ENCODE measurements at places on chromosomes 6 and 20. TPM values are rescaled to one million over a fixed set of nuclear protein-coding genes. Genes with fewer than 3 reads are reported as not detected.

Gene SMOC2
- 5.9 TPM for total RNA-seq

Gene LY6G6C
- total RNA-seq, result 1.3 TPM

Gene NEURL2
- total RNA-seq, result 6.3 TPM

Gene RAET1L
- not detected for total RNA-seq

Gene PAK1IP1
- total RNA-seq, result 14.1 TPM

Gene KHDRBS2
- 9.7 TPM for total RNA-seq

Gene DZANK1
- total RNA-seq, result 12.5 TPM

Gene SLC17A9
- 8.3 TPM for total RNA-seq

Gene RBPJL
- total RNA-seq, result 1.5 TPM

Gene CLPSL2
- not detected for total RNA-seq

DNA sequence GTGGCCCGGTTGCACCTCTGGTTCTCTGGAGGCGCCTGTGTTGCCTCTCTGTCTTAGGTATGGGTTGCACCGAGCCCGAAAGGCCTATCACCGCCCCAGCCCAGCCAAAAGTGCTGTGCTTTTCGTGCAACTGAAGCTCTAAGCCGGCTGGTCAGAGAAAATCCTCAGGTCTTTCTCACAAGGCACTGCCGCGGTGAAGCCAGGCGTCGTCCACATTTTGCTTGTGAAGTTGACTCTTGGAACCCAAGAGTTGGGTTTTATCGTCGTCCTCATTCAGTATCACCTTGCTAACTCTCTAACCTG lies 726 bp upstream of the EMILIN3 start:
- DNase-seq, result no peak
- no peak overlapping the region for H3K27ac ChIP-seq
- H3K36me3 ChIP-seq, result no peaks in the 10 kb centered on the region
- H3K4me3 ChIP-seq, result peak overlapping the region; percentile 68
- H3K4me1 ChIP-seq, result peaks cover 2% of the 10 kb centered on the region

GRCh38 chr20:35273449-35274171 lies 4.3 kb downstream of the MMP24OS start:
- no peaks in the 10 kb centered on the region for H3K27me3 ChIP-seq
- H3K4me1 ChIP-seq, result peaks cover 7% of the 10 kb centered on the region

DNA sequence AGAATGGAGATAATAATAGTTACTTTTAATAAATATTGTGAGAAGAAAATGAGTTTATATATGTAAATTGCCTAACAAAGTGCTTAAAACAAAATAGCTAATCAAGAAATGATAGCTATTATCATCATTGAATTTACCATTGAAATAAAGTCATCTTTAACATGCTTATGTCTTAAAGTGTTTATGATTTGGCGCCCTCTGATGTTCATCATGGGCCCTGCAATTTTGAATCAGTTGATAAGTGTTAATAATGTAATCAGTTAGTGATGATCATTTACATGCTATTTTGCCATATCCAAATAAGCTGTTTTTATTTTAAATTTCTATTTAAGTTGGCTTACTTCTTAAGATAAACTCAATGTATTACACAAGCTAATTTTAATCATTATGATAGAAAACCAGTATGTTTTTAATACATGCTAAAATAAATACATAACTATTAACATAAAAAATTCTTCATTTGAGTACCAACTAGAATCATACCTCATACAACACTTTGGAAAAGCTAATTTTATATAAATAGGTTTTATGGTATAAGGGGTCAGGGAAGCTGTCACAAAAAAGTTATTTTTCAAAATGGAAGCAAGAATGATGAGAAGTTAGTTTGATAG lies 39.2 kb upstream of the TPD52L1 start:
- no peak for DNase-seq
- no peaks in the 10 kb centered on the region for H3K27me3 ChIP-seq
- H3K27ac ChIP-seq, result no peak overlapping the region
- no peaks in the 10 kb centered on the region for H3K4me1 ChIP-seq

- no peaks in the 10 kb centered on the region for H3K36me3 ChIP-seq
- no peak overlapping the region for H3K4me3 ChIP-seq
- no peaks in the 10 kb centered on the region for H3K4me1 ChIP-seq
- DNase-seq, result no peak
Measured at GRCh38 chr6:81138236-81138635, 614.2 kb downstream of the TENT5A start.

DNA sequence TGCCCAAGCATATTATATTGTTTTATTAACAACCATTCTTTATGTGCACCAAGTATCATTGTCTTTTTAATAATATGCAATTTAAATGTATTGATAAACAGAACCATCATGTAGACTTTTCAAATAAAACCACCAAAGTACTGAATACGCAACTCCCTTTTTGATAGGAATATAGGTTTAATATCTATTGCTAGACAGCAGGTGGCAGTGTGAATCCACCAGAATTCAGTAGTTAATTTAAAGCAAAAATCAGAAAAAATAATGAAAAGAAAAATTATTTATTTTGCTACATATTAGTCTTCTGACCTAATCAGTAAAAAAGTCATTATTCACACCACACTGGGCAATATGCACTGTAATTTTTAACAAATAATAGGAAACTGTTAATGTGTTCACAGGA lies 143.7 kb downstream of the KLHL32 start:
- no peak for DNase-seq
- no peaks in the 10 kb centered on the region for H3K27me3 ChIP-seq
- H3K4me1 ChIP-seq, result no peaks in the 10 kb centered on the region
- H3K4me3 ChIP-seq, result no peak overlapping the region

- H3K27ac ChIP-seq, result no peak overlapping the region
- DNase-seq, result no peak
- H3K4me1 ChIP-seq, result peaks cover 1% of the 10 kb centered on the region
- H3K4me3 ChIP-seq, result no peak overlapping the region
Measured at GRCh38 chr20:46060301-46060881, 29.4 kb downstream of the NCOA5 start.

DNA sequence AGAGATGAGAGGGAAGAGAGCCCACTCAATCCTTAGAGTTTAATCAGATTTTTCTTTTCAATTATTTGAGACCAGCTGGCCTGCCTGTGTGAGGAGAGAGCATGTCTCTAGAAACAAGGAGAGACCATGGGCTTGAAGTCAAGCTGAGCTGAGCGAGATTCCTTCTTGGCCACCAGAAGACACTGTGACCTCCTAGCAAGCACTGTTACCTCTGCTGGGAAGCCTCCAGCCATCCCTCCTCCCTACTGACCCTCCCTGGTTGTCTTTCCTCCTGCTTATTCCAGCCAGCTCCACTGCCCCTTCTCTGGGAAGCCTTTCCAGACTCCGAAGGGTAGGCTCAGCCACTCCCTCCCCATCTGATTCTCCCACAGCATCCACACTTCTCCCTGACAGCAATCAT lies 110.0 kb downstream of the SCML4 start:
- peaks cover 18% of the 10 kb centered on the region for H3K27me3 ChIP-seq
- no peak overlapping the region for H3K4me3 ChIP-seq
- peaks cover 9% of the 10 kb centered on the region for H3K4me1 ChIP-seq
- H3K27ac ChIP-seq, result no peak overlapping the region
- no peaks in the 10 kb centered on the region for H3K36me3 ChIP-seq
- no peak for DNase-seq

GRCh38 chr6:169807229-169807628 lies 55.8 kb downstream of the ERMARD start:
- peaks cover 2% of the 10 kb centered on the region for H3K36me3 ChIP-seq

GRCh38 chr6:158290659-158291058 lies 21.6 kb upstream of the TULP4 start:
- no peaks in the 10 kb centered on the region for H3K4me1 ChIP-seq
- DNase-seq, result no peak
- H3K36me3 ChIP-seq, result peaks cover 34% of the 10 kb centered on the region

DNA sequence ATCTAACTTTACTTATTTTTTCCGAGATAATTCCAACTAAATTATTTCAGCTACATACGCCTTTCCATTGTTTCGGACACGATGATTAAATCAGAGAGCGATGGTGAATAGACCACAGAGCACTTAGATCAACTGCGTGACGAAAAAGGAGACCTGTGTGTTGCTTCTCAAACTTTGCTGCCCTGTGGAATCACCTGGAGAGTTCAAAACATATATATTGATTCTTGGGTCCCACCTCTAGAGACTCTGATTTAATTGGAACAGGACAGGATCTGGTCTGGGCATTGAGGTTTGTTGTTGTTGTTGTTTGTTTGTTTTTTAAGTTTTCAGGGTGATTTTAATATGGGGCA lies 401 bp upstream of the TNFRSF21 start:
- no peak for DNase-seq
- peaks cover 20% of the 10 kb centered on the region for H3K4me1 ChIP-seq
- H3K4me3 ChIP-seq, result peak overlapping the region; percentile 85
- H3K27me3 ChIP-seq, result peaks cover 15% of the 10 kb centered on the region

DNA sequence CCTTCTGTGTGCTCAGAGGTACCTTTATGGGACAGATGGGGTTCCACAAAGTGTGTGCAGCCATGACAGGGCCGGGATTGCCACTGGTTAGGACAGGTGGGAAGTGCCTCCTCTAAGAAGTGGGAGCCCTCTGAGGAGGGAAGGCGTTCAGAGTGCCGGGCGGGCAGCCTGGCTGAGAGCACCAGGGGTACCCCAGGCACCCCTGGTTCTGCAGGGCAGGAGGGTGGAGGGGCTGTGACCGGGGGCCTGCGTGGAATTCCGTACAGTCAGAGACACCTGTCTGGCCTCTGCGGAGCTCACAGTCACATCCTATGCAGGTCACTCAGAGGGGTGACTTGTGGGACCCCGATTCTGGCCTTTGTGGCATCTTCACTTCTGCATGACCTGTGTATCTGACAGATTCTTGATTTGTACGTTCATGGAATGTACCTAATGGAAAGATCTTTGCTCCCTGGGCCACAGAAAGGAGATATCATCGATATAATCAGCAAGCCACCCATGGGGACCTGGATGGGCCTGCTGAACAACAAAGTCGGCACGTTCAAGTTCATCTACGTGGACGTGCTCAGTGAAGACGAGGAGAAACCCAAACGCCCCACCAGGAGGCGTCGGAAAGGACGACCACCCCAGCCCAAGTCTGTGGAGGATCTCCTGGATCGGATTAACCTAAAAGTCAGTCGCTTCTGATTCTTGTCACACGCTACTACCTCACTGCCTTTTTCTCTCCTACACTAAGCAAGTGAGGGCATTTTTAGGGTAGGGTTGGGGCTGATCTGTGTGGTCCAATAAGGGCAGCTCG lies 190.9 kb downstream of the SASH1 start:
- no peak for DNase-seq
- H3K36me3 ChIP-seq, result peaks cover 30% of the 10 kb centered on the region
- H3K27ac ChIP-seq, result no peak overlapping the region
- H3K4me1 ChIP-seq, result peaks cover 6% of the 10 kb centered on the region
- H3K4me3 ChIP-seq, result no peak overlapping the region

GRCh38 chr6:111184827-111185532 lies 97.7 kb downstream of the SLC16A10 start:
- no peak for DNase-seq
- no peak overlapping the region for H3K27ac ChIP-seq
- no peaks in the 10 kb centered on the region for H3K4me1 ChIP-seq
- no peaks in the 10 kb centered on the region for H3K27me3 ChIP-seq
- H3K4me3 ChIP-seq, result no peak overlapping the region

GRCh38 chr6:109671733-109672132 lies 19.3 kb downstream of the AK9 start:
- H3K27me3 ChIP-seq, result no peaks in the 10 kb centered on the region
- H3K36me3 ChIP-seq, result peaks cover 9% of the 10 kb centered on the region
- no peaks in the 10 kb centered on the region for H3K4me1 ChIP-seq
- H3K4me3 ChIP-seq, result no peak overlapping the region
- no peak for DNase-seq

- DNase-seq, result no peak
- no peak overlapping the region for H3K27ac ChIP-seq
- no peaks in the 10 kb centered on the region for H3K27me3 ChIP-seq
Measured at GRCh38 chr6:66558189-66558588, 851.2 kb upstream of the EYS start.

DNA sequence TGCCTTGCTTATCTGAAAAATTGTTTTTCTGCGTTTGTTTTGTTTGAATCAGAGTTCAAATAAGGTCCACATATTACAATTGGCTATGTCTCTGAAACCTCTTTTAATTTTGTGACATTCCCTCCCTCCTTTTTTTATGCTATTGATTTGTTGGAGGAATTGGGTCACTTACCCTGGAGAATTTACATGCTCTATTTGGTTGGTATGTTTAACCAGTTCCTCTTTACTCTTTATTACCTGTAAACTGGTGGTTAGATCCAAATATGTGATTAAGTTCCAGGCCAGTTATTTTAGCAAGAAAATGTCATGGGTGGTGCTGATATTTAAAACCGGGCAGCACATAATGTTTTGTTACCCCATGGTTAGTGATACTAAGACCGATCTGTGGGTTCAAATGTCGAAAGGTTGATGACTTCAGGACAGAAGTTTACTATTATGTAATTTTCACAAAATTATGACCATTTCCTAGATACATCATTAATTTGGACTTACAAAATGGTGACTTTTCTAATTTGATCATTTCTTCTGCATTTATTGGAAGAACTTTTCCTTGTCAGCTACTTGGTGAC lies 77.3 kb downstream of the KIZ start:
- no peak for DNase-seq
- H3K4me3 ChIP-seq, result no peak overlapping the region
- peaks cover 7% of the 10 kb centered on the region for H3K4me1 ChIP-seq
- no peaks in the 10 kb centered on the region for H3K27me3 ChIP-seq
- H3K27ac ChIP-seq, result no peak overlapping the region

DNA sequence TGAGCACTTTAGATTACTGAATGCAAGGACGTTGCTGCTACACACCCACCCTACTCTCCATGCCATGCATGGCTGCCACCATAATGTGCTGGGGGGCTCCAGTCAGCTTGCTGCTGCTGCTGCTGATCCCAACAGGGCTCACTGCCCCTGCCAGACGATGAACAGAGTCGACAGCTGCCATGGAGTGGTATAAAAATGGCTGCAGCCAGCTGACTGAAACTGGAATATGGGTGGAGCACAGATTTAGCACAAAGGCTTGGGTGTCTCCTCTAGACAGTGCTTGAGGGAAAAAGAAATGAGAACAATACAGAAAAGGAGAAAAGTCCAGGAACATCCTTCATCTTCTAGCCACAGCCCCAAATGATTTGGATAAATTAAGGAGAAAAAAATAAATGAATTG lies 150.7 kb downstream of the PDSS2 start:
- DNase-seq, result no peak
- no peaks in the 10 kb centered on the region for H3K27me3 ChIP-seq

- H3K27me3 ChIP-seq, result no peaks in the 10 kb centered on the region
- H3K4me3 ChIP-seq, result no peak overlapping the region
- DNase-seq, result no peak
- peaks cover 3% of the 10 kb centered on the region for H3K36me3 ChIP-seq
Measured at GRCh38 chr20:8385247-8385646, 253.2 kb downstream of the PLCB1 start.

GRCh38 chr6:158376631-158377081 lies 64.4 kb downstream of the TULP4 start:
- no peak overlapping the region for H3K27ac ChIP-seq
- H3K4me3 ChIP-seq, result no peak overlapping the region
- DNase-seq, result no peak
- no peaks in the 10 kb centered on the region for H3K27me3 ChIP-seq
- peaks cover 6% of the 10 kb centered on the region for H3K4me1 ChIP-seq
- no peaks in the 10 kb centered on the region for H3K36me3 ChIP-seq

- peaks cover 18% of the 10 kb centered on the region for H3K4me1 ChIP-seq
- no peaks in the 10 kb centered on the region for H3K36me3 ChIP-seq
- no peaks in the 10 kb centered on the region for H3K27me3 ChIP-seq
- H3K27ac ChIP-seq, result no peak overlapping the region
- DNase-seq, result no peak
- no peak overlapping the region for H3K4me3 ChIP-seq
Measured at GRCh38 chr6:25717866-25718740, 36.4 kb upstream of the SLC17A4 start.

Measured in progenitor cell of endocrine pancreas (in vitro differentiated cells).